ENCODE measurements at places on chromosomes 3 and 15.
A peak's percentile ranks its signal among the peaks of the same experiment; 100 is the strongest.

GRCh38 chr15:79676621-79677020, 220.2 kb downstream of the MTHFS start:
- DNase-seq = no peak

GRCh38 chr15:70214276-70214675, 116.6 kb upstream of the TLE3 start:
- DNase-seq = no peak

GRCh38 chr15:94532226-94532625, 300.9 kb downstream of the MCTP2 start:
- DNase-seq = no peak

GRCh38 chr3:197256104-197256503, 42.3 kb downstream of the DLG1 start:
- DNase-seq = no peak

- no peak for DNase-seq
Measured at GRCh38 chr15:38053205-38053604, 118.8 kb downstream of the TMCO5A start.

DNA sequence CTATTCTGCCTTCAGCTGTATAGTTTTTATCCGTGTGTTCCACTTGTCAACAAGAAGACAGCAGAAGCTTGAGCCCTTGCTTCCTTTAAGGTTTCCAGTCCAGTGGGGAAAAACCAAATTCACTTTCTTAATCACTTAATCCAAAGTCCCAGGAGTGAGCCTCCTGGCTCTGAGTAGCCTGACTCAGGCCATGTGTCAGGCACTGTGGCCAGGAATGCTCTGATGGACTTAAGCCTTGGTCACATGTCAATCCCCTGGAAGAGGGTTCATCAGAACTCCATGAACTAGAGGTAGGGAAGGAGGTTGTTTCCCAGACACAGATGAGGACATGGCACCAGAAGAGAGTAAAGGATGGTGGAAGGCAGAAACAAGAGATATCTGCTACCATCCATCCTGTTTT, 8.8 kb downstream of the VIPR1 start:
- no peak for DNase-seq

- DNase-seq = no peak
Measured at GRCh38 chr15:39564972-39565665, 15.8 kb upstream of the THBS1 start.

- DNase-seq = no peak
Measured at GRCh38 chr15:99729920-99730319, 3.3 kb downstream of the LYSMD4 start.

DNA sequence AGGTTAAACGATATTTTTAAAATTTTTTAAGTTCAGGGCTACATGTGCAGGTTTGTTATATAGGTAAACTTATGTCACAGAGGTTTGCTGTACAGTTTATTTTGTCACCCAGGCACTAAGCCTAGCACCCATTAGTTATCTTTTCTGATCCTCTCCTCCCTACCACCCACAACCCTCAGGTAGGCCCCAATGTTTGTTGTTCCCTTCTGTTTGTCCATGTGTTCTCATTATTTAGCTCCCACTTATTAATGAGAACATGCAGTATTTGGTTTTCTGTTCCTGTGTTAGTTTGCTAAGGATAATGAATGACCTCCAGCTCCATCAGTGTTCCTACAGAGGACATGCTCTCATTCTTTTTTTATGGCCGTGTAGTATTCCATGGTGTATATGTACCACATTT, 14.9 kb downstream of the FAM162A start:
- DNase-seq = no peak

- no peak for DNase-seq
Measured at GRCh38 chr15:74203914-74204431, 1.4 kb upstream of the STRA6 start.

GRCh38 chr3:16404349-16404895, 109.1 kb downstream of the RFTN1 start:
- DNase-seq = no peak

GRCh38 chr3:22858486-22858885, 344.6 kb upstream of the UBE2E2 start:
- DNase-seq = no peak

GRCh38 chr3:168213920-168214319, 118.2 kb upstream of the GOLIM4 start:
- DNase-seq = no peak

DNA sequence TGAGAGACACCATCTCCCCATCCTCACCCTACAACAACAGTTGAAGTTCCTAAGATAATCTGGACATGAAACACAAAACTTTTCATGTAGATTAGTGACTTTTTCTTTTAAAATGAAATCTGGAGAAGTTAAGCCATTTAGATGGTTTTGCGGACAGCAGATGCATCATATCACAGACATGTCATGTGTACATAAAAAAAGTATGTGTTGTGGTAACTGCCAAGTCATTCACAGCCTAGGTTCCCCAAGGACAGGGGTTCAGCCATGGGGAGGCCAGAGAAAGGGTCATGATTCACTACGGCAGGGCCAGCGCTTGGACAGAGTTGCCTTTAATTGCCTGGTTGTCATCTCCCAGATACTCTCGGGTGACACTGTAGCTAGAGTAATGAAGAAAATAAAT, 163.2 kb downstream of the PDZRN3 start:
- DNase-seq = no peak

- DNase-seq = no peak
Measured at GRCh38 chr3:169460035-169460434, 203.5 kb downstream of the MECOM start.

DNA sequence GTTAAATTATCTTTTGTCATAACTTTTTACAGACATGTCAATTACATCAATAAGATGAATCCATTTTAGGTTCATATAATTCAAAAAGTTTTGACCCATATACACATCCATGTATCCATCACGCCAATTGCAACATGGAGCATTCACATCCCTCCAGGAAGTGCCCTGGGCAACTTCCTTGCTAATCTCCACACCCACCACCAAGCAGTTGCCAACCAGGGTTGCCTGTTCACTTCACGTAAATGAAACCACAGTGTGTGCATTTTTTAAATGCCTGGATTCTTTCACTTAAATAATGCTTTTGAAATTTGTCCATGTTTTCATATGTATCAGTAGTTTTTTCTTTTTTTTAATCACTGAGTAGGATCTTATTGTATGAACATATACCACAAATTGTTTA, 40.7 kb upstream of the LYZL4 start:
- DNase-seq = no peak

GRCh38 chr15:56320316-56320715, 44.9 kb upstream of the TEX9 start:
- DNase-seq = no peak

- DNase-seq = no peak
Measured at GRCh38 chr15:53506370-53506769, 253.1 kb downstream of the WDR72 start.

GRCh38 chr3:135272026-135272669, 477.1 kb downstream of the EPHB1 start:
- no peak for DNase-seq

- DNase-seq = peak; percentile 25
Measured at GRCh38 chr15:95291898-95292472, 1038.5 kb upstream of the NR2F2 start.

DNA sequence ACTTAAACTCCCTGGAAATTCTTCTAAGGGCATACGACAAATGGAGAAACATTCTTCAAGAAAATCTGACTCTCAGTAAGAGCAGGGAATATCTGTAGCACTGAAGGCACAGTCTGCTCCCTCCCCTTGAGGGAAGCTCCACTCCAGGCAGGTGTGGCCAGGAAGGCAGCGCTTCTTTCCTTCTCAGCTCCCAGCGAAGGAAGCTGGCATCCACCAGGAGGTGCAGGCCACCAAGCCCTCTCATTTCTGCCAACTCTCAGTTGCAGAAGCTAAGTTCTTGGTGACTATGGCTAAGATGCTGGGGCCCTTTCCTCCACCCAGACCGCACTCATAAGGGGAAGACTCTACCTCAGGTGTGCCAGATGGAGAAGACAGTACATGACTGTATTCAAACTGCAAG, 37.7 kb upstream of the SLC41A3 start:
- no peak for DNase-seq
